Activated T-cell treated with anti-CD3 and anti-CD28 coated beads, Interleukin-2, amount 50 U/mL, for 4 hours (primary cell): ENCODE measurements at places on chromosomes 11 and 22. TPM values are rescaled to one million over a fixed set of nuclear protein-coding genes. Genes with fewer than 3 reads are reported as not detected.

GRCh38 chr11:104764710-104765045 is 133.6 kb downstream of the CASP12 start:
- DNase-seq = no peak

GRCh38 chr11:8093931-8094575 is 13.0 kb downstream of the TUB start:
- no peak for DNase-seq

- DNase-seq = no peak
These were observed 28.0 kb upstream of the L3MBTL2 start for GRCh38 chr22:41177040-41177621.

DNA sequence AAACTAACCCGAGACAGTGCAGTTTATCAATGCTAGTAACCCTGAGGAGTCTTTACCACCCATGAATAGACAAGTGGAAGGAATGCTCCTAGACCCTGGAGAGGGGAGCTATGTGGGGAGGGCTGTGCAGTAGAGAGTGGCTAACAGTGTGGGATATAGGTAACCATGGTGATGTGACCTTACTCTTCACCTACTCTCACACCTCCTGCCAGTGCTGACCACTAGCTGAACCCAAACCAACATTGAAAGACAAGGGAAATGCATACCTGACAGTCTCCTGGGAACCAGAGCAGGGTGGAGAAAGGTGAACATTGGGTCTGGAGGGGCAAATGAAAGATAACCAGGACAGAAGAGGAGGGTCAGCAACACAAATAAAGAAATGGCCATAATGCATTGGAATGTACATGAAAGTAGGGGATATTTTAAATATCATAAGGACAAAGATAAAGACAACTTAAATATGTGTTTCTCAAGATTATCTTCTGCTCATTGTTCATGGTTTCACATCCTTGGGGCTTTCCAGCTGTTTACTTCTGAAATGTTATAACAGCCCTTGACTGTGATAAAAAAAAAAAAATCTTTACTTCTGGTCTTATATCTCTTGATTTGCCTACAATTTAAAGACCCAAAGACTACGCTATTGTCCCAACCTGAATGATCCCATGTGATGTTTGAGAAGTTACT is 983.3 kb upstream of the TENM4 start:
- DNase-seq = no peak

DNA sequence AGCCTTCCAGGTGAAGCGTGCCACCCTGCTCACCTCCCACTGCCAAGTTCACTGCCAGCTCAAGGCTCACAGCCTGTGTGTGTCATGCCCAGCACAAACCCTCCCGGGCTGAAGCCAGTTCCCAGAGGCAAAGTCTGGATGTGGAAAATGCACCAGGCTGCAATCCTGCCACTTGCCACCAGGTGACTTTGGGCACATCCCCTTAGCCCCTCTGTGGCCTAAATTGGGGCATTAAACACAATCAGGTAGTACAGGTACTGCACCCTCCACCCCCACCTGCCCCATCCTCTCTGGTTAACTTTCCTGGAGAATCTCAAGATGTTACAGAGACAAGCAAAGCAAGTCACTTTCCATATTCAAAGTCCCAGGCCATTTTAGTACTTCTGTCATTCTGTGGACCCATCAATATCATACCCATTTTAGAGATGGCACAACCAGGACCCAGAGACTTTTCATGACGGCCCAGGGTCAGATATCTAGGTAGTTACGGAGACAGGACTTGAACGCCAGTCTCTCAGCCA is 1.8 kb upstream of the RASD2 start:
- DNase-seq = peak; percentile 15

DNA sequence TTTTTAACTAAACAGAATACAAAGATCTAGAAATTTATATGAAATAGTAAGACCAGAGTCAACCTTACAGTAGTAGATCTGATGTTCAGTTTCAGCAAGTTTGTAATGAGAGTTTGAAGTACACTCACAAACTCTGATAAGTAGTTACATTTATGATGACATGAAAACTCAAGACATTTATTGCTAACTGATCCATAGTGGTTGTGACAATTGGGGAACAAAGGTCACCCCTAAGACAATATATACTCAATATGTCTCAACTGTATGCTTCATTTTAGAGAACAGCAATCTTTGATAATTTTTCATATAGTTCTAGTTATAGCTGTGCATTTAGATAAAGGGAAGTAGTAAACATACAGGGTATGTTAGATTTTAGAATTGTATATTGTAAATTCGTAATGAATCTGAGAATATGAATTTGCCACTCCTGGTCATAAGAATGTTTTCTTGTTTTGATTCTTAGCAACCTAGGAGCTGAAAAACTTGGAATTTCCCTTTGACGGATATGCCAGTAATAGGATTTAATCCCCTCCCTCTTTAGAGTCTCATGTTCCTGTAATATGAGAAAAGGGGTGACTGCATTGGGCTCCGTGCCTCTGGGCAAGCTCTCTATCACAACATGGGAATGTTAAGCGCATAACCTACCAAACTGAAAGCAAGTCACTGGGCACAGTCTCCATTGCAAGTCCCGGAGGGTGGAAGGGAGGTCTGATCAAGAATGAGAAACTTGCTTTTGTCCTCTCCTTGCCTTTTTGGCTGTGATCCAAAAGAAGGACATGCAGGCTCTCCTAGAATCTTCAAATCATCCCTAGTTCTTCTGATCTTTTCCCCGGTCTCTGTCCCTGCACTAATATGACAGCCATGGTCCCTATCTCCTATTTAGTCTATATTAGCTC is 11.4 kb downstream of the OR10D3 start:
- DNase-seq = no peak

GRCh38 chr11:128379587-128380580 is 207.5 kb downstream of the ETS1 start:
- DNase-seq = peak; percentile 21

DNA sequence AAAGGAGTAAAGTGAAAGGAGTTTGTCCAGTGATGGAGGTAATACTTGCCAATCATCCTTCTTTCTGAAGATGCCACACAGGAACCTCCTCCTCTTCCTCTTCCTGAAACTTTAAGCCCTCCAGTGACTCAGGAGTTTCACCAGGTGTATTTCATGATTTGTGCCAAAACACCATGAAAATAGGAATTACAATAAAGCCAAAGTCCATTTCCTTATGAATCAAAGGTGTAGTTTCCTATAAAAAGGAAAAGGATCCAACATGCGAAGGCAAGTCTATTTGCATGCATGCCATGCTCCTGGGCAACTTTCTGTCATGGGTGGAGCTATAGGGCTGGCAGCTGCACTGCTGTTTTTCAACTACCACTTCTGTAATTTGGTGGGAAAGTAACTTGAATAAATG is 9.8 kb upstream of the POU2AF1 start:
- DNase-seq = no peak

- DNase-seq = no peak
These were observed 32.5 kb upstream of the LARGE1 start for GRCh38 chr22:33952776-33953175.

Gene KCNJ11
- 0.60 TPM for total RNA-seq

Gene TRPC6
- not detected for total RNA-seq

Gene FOLH1
- not detected for total RNA-seq

Gene CASP4
- 46.0 TPM for total RNA-seq

Gene SAA4
- not detected for total RNA-seq

Gene C11orf16
- total RNA-seq = not detected

Gene OR5B3
- total RNA-seq = not detected
